Putamen (tissue), 1 donor: ENCODE measurements at places on chromosomes 4 and X.

GRCh38 chrX:136176399-136176825, 29.1 kb downstream of the FHL1 start:
- DNase-seq = no peak

DNA sequence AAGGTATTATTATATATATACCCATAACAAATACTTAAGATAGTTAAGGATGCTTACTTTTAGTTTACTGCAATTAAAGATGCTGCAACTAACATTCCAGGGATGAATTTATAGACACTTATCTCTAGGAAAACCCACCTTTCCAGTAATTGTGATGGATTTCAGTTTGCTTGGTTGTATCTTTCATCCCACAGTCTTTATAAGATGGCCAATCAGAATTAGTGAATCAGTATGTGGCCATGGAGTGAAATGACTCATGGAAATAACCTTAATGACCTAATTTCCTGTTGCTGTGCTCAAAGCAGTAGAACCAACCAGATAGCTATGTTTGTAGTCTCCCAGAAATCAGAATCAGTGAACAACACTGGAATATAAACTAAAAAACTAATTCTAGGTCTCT, 26.4 kb downstream of the MOSPD2 start:
- DNase-seq = no peak

GRCh38 chrX:153831429-153832150, 1.2 kb upstream of the PDZD4 start:
- no peak for DNase-seq

- DNase-seq = no peak
These were observed 1.7 kb downstream of the TMEM185A start for GRCh38 chrX:149629730-149630387.

GRCh38 chr4:99855678-99856077, 38.5 kb downstream of the LAMTOR3 start:
- no peak for DNase-seq

- DNase-seq = no peak
These were observed 13.3 kb downstream of the TMEM255A start for GRCh38 chrX:120297923-120298322.

- no peak for DNase-seq
These were observed 69.4 kb downstream of the EFHC2 start for GRCh38 chrX:44274096-44274495.

- no peak for DNase-seq
These were observed 40.8 kb downstream of the DCTD start for GRCh38 chr4:182876427-182876826.
